ENCODE measurements at places on chromosomes 2 and 18.

DNA sequence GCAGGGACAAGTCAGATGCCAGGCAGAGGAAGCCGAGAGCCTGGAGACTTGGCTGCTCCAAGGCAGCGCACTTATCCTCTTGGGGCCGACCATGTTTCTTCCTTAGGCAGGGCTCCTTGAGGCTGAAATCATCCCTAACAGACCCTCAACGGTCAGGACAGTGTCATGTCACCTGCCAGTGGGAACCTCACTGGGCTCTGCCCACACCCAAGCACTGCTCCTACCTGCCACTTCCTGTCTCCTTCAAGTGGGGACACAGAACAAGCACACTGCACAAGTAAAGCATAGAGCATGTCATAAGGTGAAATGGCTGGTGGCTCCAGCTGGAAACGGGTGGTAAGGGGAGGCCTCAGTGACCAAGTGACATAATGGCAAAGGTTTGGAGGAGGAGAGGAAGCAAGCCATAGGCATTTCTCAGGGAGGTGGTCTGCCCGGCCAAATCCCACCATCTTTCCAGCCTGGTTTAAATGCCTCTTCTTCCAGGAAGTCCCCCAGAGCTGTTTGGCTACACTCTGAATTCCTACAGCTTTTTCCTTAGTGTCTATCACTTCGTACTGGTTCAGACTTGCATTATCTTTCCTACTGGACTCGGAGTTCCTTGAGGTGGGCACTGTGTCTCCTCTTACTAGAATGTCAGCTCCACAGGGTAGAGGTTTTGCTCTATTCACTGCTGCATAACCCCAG, 7.3 kb upstream of the ATOH8 start:
- no peak for DNase-seq

GRCh38 chr18:79022603-79023002, 43.0 kb downstream of the SALL3 start:
- DNase-seq = no peak

GRCh38 chr2:45674035-45674816, 22.8 kb downstream of the PRKCE start:
- no peak for DNase-seq

DNA sequence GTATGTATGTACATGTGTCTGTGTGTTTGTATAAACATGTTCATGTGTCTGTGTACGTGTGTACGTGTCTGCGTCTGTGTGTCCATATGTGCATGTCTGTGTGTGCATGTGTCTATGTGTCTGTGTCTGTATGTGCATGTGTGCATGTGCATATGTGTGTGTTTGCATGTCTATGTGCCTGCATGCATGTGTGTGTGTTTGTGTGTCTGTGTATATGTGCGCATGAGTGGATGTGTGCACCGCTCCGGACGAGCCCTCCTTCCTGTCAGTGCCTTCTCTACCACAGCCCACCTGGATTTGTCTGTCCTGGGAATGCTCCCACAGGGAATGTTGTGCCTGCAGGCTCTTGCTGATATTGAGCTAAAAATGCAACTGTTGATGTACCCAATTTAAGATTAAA, 113.3 kb upstream of the EPC2 start:
- no peak for DNase-seq

- DNase-seq = no peak
These were observed 532.7 kb upstream of the FSHR start for GRCh38 chr2:49686897-49687442.

DNA sequence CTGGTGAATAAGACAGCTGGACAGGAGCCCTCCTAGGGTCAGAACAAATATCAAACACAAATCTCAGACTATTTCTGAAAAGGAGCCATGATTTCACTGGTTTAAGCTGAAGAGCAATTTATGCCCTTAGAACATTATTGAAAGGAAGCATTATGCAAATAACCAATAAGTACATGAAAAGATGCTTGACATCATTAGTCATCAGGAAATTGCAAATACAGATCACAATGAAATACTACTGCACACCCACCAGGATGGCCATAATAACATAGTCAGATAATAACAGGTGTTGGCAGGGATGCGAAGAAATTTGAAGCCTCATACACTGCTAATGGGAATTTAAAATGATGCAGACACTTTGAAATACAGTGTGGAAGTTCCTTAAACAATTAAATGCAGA, 176.4 kb upstream of the RAB6C start:
- no peak for DNase-seq

DNA sequence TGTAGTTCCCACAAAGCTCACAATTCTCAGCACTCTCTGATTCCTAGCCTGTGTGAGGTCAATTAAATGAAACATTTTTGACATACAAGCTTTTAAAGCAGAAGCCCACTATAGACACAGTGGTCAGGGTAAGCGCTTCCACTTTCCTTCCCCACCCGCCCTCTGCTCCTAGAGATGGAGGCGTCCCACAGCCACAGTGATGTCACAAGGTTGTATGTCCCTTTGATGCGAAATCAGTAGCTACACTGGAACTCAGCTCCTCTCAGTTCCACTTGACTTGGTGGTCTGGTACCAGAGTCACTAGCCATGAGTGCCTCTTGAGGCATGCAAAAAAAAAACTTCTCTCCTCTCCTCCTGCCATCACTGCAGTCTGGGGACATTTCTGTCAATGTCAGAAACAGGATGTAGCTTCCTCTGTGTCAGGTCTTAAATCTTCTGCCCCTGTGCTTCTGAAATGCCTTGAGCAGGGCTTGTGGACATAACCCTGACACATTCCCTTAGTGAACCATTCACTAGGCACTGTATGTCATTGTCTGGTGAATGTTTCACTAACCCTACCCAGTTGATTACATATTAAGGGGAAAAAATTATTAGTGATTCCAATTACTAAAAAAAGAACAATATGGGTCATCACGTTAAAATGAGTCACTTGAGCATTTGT, 7.8 kb downstream of the SULT1C4 start:
- DNase-seq = no peak

DNA sequence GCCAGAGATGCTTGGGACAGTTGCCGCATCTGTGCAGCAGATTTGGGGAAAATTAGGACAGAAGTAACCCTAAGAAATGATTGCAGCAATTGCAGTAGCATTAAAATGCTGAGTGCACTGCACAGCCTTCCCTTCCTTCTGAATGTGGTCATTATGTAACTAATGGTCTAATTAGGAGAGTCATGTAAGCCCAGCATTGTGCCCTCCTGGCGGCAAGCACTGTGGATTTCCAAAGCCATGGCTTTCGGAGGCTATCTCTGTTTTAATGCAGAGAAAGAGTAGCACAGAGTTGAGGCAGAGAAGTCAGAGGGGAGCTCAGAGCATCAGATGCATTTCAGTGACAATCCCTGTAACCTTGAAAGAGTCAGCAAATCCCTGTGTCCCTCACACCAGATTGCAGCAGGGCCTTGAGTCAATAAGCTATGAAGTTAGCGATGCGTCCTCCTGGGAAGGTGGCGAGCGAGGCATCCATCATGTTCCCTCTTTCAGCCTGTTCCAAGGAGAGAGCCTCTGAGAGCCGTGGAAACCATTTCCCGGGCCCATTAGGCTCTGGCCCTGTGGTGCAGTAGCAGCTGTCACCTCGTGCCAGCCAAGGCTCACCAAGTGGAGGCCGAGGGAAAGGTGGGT, 307.2 kb downstream of the FBXO15 start:
- DNase-seq = no peak

DNA sequence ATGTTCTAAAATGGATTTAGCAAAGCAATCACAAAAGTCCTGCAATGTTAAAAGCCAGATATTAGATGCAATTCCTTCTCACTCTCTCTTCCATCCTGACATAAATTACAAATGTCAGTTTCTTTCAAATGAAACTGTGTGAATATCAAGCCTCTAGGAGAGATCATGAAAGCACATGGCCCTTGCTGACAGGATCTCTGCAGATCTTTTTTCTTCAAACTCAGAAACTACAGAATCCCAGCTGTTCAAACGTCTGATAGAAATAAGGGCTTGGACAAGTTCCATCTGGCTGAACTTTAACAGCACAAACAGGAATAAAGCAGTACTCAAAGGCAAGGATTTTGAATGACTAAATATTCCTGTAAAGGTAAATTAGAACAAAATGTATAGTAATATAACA, 47.6 kb downstream of the PDE1A start:
- DNase-seq = no peak

GRCh38 chr2:217330647-217331046, 470.8 kb upstream of the TNP1 start:
- no peak for DNase-seq

DNA sequence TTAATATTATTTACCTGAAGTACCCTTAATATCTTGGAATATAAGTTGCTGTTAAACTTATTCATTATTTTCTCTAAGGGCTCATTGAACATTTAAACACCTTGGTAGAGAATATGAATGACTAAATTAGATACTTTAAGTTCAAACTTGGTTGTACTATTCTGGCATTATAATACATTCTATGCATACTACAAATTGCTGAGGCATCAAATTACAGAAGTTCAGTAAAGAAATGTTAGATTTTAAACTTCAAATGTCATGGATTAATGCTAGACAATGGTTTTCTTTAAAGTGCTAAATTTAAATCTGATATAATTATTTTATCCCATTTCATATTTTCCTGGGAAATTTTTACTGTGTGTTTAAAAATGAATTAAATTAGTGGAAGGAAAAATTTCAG, 63.1 kb downstream of the CDCA7 start:
- DNase-seq = no peak

DNA sequence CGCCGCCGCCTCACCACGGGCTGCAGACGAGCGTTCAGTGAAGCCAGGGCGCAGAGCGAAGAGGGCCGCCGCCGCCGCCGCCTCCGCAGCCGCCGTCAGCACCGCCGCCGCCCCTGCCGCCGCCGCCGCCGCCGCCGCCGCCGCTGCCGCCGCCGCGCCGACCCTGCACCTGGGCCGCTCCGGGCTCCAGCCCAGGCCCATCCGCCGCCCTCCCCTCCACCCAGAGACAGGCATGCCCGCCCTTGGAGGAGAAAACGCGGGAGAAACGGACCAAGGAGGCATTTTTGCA, 3.0 kb downstream of the POU3F3 start:
- no peak for DNase-seq

GRCh38 chr2:237889016-237889415, 29.6 kb downstream of the RAMP1 start:
- no peak for DNase-seq

- no peak for DNase-seq
These were observed 62.5 kb downstream of the ONECUT2 start for GRCh38 chr18:57497372-57498294.

DNA sequence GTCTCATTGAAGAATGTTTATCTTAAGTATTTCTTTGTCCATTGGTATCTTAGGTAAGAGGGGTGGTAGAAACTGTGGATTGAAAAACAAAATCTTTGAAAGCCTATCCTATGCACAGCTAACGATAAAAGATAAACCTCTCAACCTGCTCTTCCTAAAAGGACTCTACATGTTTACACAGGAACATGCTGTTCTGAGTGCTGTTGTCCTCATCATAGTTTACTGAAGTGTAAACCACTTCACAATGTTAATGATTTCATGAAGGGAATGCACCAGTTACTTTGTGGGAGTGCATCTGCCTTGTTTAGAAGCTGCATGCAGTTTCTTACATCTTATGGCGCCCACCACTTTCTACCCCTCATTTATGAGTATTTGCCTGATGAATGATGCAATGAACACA, 1.2 kb downstream of the ACMSD start:
- DNase-seq = no peak

- DNase-seq = no peak
These were observed 44.4 kb downstream of the RPIA start for GRCh38 chr2:88735853-88736252.

- peak; percentile 6 for DNase-seq
These were observed 81.0 kb downstream of the TAF4B start for GRCh38 chr18:26307161-26307773.

DNA sequence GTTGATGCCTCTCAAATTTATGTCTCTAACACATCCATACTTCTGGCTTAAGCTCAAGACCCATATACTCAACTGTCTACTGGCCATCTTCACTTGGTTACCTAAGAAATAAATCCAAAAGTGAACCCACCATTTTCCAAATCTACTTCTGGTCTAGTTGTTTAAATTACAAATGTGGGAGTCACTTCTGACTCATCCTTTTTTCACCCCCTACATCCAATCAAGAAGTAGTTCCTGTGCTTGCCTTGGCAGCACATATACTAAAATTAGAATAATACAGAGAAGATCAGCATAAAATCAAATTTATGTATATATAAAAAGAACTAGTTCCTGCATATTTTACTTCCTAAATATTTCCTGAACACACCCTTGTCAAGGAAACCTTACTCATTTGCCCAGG, 53.6 kb downstream of the STRN start:
- no peak for DNase-seq

- no peak for DNase-seq
These were observed 154.3 kb downstream of the TCF4 start for GRCh38 chr18:55433648-55434047.

DNA sequence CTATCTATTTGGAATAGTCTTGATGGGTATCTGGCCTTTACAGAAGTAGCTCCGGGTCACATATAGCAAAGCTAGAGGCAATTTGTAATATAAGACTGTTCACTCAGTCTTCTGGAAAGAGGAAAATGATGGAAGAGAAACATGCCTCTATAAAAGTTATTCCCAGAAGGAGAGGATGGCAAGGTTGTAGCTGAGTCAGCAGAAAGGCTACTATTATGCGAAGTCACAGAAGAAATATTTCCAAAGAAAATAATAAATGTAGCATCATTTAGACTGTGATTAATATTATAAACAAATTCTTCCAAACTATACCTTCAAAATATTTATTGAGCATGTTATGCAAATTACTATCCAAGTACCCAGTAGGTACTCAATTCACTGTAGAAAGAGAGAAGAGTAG, 1027.7 kb upstream of the TMEFF2 start:
- DNase-seq = no peak

DNA sequence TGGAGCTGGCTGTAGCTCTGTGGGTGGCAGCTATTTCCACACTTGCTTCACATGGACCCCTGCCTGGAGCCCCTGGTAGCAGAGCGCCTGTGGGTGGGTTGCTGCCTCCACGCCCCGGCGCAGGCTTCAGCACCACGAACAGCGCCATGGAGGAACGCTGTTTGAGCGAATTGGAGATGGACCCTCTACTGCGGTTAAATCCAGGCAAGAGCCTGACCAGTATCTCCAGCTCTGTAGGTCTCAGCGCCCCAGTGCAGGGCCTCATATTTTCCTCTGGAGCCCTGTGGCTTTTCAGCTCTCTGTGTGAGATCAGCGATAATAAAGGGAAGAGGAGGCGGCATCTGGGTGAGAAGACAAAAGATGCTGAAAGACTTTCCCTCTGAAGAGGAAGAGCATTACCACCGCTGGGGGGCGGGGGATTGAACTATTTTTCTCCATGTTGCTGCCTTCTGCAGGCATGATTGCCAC, 12.0 kb downstream of the ONECUT2 start:
- DNase-seq = peak; percentile 19

DNA sequence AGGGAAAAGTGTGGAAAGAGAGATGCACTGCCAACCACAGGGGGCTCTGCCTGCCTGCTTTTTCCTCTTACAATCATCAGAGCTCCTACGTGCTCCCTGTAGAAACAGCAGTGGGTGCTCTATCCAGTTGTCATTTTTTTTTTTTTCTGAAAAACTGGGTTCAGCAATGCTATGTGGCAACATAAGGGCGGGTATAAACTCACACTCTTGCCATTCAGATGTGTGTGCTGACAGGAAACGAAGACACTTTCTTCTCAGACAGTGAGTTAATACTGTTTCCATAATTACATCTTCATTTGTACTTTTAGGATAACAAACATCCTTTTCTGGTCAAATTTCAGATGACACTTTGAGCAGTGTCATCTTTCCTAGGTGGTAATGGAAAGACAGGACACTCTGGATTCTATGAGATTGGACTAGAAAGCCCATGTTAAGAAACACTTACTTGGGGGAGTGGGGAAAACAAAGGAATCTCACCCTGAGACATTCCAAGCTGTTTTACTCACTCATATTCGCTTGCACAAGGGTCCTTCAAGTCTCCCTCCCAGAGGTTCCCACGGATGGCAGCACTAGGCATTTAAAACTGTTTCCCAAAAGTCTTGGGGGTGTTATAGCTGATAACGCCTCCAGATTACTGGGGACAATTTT, 41.3 kb downstream of the CCDC93 start:
- no peak for DNase-seq

Measured in GDM1 (cell line).